ENCODE measurements at places on chromosomes 2 and 18. TPM values are rescaled to one million over a fixed set of nuclear protein-coding genes. Genes with fewer than 3 reads are reported as not detected.

DNA sequence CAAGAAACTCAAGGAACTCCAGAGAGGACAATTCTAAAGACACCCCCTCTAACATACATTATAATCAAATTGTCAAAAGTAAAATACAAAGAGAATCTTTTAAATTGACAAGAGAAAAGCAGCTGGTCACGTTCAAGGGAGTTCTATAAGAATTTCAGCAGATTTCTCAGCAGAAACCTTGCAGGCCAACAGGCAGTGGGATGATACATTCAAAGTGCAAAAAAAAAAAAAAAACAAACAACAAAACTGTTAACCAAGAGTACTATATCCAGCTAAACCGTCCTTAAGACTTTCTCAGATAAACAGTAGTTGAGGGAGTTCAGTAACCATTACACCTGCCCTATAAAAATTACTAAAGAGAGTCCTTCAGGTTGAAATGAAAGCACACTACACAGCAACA, 33.9 kb downstream of the CCDC138 start:
- no peak for DNase-seq

GRCh38 chr18:48003426-48004349, 73.2 kb upstream of the SMAD2 start:
- DNase-seq = no peak

GRCh38 chr2:222823183-222823930, 37.5 kb upstream of the ACSL3 start:
- DNase-seq = no peak

DNA sequence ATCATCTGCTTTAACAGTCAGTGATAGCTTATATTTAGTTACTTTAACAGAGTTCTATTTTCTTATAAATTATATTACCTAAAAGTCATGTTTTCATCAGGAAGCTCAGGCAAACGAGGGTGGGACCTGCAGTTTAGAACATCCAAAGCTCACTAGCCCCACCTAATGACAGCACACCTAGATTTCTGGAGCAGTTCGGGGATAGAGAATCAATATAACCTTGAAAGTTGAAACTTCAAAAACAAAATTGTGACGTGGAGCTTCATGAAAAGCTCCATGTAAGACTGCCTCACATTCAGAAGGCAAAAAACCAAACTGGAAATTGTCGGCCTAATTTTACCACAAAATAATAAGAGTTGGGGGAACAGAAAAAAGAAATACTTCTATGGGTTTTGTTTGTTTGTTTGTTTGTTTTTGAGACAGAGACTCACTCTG, 185.9 kb upstream of the CCDC150 start:
- no peak for DNase-seq

STPG4 gene
- 0.06 TPM for polyA plus RNA-seq

CROCC2 gene
- polyA plus RNA-seq = not detected

- no peak for DNase-seq
Observed at GRCh38 chr2:219175928-219176817, 552 bp downstream of the CNPPD1 start.

All from BJ (cell line).